ENCODE measurements at places on chromosomes 12 and 14.

GRCh38 chr12:59486827-59487226, 109.0 kb upstream of the SLC16A7 start:
- no peak for DNase-seq

DNA sequence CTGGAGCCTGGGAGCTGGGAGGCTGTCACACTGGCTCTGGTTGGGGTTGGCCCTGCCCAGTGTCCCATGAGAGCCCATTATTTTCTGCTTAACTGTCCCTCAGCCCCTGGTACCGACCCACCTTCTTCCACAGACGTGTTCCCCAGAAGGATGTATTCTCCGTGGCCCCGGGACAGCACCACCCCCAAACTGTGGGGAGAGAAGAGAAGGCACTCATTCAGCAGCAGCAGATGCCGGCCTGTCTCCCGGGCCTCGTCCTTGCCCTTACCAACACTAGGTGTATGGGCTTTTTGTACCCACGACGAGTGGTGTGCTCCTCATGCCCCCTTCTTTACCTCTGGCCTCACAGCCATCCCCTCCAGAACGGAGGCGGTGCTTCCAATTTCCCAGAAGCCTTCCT, 38.1 kb downstream of the LRTM2 start:
- DNase-seq = no peak

- no peak for DNase-seq
Observed at GRCh38 chr14:30553311-30553989, 5.5 kb upstream of the G2E3 start.

DNA sequence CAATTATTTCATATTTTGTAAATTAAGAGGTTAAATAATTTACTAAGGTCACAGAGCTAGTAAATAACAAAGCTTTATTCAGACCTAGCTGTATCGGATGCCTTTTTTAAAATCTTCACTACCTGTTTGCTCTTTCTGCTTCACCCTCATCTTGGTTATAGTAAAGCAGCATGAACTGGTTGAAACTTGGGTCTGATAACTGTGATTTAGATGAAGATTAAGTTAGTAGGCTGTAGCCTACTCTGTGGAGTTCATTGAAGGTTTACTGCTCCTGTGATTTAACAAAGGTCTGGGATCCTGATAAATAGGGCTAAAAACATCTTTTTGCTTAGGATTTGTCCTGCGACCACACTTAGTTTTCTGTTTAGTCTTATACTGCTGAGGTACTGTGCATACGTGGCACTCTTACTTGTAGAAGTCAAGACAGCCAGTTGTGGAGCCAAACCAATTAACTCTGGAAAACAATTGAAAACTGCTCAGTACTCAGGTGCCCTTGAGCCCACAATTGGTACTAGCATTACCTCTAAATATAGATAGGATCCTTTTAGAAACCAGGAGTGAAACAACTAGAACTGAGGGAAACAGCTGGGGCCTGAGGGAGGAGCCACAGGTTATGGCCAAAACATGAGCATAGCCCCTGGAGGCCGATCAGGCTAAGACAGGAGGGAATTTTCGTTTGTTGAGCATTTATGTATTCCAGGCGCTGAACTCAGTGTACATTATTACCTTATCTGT, 2.3 kb downstream of the SPATS2 start:
- DNase-seq = no peak

DNA sequence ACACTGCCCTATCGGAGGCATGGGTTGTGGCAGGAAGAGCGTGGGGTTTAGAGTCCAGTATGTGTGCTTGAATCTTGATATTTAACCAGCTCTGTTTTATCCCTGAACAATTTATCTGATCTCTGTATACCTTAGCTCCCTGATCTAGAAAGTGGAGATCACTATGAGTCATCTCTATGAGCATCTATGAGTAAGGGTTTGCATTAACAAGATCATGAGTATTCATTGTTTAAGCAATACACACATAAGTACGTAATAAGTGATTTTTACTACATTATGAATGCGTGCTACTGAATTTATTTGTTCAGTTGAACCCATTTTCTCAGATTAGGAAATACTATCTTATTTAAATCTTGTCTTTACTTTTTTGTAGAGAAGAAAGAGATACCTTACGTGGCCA, 49.4 kb downstream of the GPATCH2L start:
- DNase-seq = no peak

DNA sequence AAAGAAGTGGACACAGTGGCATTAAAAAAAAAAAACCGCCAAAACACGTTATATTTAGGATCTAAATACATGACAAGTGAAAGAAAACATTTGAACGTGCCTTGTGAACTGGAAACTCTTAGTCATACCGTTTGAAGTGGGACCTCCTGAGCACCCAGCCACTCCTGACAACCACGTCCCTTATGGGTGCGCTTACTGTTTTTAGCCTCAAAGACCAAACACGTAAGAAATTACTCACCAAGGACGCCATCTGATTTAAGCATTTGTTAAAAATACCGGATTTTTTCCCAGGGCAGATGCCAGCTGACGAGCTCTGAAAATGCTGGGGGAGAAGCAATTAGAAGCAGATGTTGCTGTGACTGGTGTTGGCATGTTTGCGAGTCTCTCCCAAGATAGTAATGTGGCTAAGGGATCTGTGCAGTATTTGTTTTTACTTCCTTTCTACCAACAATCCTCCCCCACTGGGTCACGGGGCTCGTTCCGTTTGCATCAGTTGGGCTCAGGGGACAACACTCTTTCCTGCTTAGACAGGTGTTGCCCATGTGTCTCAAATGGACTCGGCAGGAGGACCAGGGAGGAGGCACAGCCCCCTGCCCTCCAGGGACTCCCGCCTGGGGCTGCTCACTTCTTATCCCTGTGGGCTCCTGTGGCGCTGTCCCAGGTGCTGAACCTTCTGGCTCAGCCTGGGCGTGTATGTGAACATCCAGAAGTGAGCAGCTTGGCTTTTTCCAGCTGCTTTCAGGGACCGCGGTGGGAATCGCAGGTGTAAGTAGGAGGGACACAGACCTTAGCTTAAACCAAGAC, 101.0 kb downstream of the BEGAIN start:
- no peak for DNase-seq

DNA sequence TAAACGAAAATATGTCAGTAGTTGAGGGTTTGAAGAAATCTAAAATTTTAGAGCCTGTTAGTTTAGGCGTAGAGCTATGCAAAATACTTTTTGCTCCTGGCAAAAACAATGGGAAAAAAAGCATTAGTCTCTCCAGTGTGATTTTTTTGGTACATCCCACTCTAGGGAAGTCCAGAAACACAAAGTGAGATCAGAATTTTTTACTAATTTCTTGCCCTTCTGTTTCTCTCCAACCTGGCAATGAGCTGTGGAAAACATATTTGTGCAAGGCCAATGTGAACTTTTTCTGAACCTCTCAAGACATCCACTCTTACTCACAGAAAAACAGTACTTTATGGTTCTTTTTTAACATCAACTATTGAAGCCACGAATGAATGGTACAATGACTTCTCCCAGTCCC, 56.9 kb upstream of the DCN start:
- DNase-seq = no peak

GRCh38 chr12:127717278-127717677, 549.7 kb upstream of the TMEM132C start:
- DNase-seq = no peak

DNA sequence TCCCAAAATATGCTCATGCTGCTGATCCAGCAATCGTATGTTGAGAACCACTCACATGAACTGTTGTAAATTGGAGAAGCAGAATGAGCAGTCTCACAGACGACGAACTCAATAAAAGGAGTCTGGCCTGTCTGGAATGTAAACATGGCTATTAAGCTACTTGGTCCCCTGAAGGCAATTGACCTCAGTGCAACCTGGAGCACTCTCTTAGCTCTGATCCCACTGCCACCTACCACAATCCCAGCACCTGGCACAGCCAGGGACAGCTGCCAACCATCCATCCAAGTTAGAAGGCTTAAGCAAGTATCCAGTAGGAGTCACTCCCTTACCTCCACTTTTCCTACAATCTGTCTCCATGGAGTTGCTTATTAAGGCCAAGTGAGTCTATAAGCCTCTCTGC, 406.9 kb upstream of the CLEC14A start:
- no peak for DNase-seq

GRCh38 chr14:104179126-104179525, 40.7 kb downstream of the KIF26A start:
- no peak for DNase-seq

GRCh38 chr12:130331146-130331545, 6.5 kb upstream of the PIWIL1 start:
- DNase-seq = no peak

DNA sequence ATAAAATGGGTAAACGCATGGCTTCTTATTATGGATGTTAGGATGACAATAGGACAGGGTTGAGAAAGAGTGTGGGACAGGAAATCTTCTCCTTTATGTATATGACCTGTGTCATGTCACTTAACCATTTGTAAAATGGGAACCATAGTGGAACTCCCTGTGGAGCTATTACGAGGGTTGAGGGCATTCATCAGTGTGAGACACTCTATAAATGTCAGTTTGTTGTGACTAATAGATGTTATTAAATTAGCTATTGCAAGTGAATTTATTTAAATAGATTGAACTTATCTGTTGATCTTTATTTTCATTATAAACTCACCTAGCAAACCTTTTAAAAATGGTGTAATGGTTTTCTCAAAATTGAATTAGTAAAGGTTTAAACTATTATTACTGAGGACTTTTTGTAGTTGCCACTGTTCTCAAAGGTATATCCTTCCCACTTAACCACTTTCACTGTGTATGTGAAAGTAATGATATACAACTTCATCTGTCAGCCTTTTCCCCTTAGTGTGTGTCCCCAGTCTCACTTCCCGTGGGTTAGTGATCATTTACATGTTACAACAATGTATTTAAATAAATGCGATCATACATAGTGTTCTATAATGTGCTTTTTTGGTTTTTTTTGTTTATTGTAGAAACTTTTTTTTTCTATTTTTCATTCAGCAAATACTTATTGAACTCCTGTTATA, 17.1 kb downstream of the HELB start:
- no peak for DNase-seq

DNA sequence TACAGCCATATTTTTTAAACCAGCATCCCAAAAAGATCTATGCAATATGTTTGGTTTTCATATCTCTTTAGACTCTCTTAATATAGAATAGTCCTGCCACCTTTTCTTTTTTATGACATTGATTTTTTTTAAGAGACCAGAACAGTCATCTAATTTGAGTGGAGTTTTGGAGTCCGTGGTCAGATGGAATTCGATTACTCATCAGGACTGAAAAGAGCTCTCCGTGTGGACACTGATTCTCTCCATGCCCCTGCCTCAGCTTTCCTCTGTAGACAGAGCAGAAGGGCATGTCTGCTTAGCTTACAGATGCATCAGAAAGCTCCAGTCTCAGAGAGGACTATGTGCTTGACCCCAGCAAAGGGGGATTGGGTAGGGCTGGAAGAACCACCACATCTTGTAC, 27.8 kb downstream of the SMCO2 start:
- DNase-seq = no peak

- no peak for DNase-seq
Observed at GRCh38 chr12:42166501-42166900, 21.8 kb upstream of the GXYLT1 start.

GRCh38 chr12:8069582-8069981, 3.4 kb upstream of the C3AR1 start:
- DNase-seq = no peak

DNA sequence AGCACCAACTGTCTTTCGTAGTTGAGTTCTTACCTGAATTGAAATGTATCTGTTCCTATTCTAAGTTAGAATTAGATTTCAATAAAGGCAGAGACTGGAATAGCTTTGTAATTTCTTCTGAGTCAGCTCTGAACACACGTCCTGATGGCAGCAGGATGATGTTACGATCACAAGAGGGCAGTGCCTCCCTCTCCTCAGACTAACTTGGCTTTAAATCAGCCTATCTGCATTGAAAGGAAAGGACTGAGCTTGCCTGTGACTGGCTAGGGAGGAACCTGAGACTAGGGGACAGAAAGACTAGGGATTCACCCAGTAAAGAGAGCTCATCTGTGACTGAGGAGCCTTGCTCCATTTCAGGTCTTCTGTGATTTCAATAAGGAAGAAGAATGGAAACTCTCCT, 323.7 kb upstream of the OR4E1 start:
- DNase-seq = no peak

GRCh38 chr14:19729763-19730162, 13.6 kb upstream of the OR4Q3 start:
- DNase-seq = no peak

GRCh38 chr12:112480931-112481330, 62.2 kb downstream of the PTPN11 start:
- DNase-seq = no peak

- no peak for DNase-seq
Observed at GRCh38 chr14:22555384-22556011, 33.5 kb downstream of the DAD1 start.

DNA sequence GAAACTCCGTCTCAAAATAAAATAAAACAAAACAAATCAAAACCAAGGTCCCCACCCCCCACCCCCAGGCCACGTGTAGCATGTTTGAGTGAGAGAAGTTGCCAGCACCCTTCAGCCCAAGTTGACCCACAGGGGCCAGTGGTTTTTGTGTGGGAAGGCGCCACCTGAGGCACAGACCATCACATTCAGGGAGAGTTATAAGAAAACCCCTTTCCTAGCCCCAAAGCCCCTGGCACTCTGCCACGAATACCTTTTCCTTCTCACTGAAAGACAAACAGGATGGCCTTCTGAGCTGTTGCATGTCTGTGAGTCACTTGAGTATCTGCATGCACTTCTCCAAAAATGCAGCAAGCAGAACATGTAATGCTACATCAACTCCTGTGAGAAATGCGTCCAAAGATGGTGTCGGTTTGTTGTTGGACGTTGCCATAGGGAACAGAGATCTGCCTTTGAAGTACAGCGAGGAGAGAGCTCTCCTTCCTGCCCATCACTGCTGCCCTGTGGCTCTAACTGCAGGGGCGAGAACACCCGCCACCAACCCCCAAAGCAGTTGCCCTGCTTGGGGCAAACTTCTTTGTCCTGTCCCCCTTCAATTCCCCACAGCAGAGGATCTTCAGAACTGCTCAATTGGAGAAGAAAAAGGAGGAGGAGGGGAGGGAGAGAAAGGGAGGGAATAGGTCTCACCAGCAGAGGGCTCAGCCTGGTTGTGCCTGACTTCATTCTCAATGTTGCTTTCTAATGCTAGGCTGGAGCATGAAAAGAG, 2.7 kb upstream of the TRAF3 start:
- no peak for DNase-seq

DNA sequence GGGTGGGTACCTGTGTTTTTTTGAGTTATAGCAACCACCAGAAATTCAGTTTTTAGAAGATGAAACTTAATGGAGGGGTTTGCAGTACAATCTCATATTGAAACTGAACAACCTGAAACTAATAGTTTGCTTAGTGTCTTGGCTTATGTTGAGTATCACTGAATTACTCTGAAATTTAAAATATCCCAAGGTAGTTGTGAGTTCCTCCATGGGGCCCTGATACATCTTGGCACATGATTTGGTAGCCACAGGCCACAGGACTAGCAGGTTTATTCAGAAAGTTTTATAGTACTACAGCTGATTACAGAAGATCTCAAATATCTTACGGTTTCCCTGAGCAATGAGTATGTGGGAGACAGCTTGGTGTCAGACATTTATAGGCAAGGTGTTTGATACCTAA, 10.4 kb downstream of the PTGES3 start:
- no peak for DNase-seq

DNA sequence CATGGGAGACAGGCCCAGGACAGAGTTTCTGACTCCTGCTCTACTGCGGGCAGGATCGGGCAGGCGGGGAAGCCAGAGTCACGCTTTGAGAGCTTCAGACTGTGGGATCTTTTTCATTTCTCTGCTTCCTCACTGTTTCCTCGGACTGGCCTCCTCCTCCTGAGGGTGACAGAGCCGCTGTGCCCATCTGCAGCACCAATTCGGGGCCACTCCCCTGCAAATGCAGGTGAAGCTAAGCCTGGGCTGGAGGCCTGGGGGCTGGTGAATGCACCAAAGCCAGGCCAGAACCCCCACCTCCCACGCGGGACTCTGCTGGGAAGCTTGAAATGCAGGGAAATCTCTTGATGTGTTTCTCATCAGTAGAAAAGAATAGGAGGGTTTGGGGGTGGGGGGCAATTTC, 77.5 kb downstream of the FOXN3 start:
- DNase-seq = no peak
